ENCODE measurements at places on chromosomes 2 and 18.
A peak's percentile ranks its signal among the peaks of the same experiment; 100 is the strongest.

DNA sequence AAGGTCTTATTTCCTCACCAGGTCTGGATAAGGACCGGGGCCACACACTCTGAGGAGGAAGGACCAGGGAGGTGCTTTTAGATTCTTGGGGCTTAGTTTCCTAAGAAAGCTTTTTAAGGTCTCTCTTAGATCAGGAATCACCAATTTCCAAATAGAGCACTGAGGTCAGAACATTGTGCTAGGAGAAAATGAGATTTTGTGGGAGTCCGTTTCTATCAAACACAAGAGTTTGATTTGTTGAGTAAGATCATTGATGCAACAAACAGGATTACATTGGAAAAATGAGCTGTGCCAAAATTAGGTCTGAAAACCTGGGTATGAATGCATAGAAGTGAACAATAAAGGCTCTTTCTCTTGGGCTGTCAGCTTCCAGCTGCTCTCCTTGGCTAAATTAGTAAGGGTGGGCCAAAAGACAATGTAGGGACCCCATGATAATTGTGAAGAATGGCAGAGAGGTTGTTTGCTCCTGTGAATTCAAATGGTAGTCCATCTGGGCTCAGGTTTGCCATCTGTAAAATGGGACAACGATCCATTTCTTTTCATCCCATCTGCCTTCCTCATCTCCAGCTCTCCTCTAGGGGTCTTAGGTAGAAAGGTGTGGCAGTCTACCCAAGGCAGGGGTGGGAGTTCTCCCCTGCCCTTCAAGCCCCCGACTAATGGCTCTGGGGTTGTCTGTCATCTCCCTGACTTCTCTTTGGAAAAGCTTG, 20.0 kb downstream of the IGFBP2 start:
- no peak for DNase-seq

DNA sequence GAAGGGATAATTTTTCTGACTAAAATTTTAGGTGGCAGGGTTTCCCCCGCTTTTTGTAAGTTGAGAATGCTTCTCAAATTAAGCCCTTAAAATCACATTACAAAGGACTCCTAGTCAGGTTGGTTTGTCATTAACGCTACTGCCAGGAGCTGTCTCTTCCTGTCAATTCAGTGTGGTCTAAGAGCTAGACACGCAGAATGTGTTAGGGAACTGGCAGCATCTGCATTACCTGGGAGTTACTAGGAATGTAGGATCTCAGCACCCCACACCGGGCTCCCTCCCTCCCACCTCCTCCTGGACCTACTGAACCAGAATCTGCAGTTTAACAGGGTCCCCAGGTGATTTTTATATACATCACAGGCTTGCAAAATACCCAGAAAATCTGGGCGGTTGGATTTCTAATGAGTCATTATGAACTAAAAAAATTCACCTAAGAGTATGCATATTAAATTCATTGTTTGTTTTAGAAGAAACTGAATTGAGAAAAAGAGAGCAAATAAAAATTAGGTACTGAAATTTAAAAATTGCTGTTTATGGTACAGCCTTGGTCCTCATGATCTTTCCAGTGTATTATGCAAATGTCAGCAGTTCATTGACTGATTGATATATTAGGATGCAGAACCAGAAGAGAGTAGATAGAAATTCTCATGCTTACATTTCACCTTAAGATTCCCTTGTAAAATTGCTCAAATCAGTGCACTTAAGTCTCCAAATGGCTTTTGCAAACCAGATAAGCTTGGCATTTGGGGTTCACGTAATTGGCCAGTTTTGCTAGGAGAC, 130.9 kb upstream of the ITGA6 start:
- DNase-seq = no peak

DNA sequence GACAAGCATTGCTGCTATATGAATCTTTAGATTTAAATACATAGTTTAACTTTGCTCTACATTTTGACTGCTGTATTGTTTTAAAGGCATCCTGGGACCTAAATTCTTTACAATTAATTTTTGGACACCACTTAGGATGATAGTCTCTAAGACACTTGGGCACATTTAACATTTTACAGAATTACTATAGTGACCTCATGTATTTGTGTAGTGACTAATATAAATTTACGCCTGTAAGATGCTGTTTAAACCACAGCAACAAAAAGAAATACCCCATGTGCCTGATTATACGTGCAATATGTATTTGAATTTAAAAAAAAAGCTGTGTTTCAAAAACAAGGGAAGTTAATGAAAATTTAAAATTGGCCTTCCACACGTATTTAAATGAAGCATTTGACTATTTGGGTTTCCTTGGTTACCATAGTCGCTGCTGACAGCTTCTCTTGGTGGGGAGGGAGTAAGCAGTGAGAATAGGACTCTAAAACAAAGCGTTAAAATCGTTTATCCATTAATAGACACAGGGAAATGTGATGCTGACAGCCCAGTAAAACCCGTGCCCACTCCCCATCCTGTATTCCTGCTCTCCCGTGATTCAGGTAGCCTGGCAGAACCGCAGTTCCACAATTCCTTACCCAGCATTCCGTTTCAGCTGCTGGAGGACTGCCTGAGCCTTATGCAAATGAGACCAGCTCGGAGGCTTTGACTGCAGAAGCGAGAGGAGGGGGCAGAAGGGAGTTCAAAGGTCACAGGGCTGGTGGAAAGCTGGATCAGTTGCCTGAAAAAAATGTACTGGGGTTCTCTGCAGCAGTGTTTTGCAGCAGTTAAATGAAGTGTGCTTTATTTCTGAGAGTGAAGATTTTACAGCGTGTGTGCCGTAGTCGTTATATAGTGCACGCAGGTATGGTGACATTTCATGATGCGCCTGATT, 104.3 kb downstream of the CSRNP3 start:
- no peak for DNase-seq

- DNase-seq = no peak
Measured at GRCh38 chr2:75180476-75180875, 18.8 kb downstream of the TACR1 start.

DNA sequence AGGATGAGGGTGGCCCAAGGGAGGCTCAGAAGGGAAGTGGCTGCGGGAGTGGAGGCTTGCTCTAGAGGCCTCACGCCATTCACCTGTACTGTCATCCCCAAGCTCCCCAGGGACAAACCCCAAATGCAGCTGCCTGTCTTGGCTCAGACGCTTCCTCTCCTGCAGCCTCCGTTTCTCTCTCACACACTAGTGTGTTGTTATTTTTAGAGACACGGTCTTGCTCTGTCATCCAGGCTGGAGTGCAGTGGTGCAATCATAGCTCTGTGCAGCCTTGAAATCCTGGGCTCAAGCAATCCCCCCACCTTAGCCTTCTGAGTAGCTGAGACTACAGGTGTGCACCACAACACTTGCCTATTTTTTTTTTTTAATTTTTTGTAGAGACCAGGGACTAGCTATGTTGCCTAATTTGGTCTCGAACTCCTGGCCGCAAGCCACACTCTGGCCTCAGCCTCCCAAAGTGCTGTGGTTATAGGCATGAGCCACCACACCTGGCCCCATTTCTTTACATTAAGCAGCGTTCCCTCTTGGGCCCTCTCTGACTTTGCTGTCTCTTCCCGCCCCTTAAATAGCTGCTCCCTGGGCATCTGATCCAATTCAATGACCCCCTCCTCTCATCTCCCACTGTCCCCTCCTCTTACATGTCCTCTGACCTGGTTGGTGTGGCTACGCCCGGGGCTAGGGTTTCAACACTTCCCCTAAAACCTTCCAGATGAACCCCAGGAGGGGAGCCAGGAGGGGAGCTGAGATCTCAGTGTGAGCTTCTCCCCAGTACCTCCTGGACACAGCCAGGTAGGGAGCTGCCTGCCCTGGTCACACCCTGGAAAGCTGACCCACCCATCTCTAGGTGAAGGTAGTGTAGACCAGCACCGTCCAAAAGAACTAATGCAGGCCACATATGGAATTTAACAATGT, 24.0 kb upstream of the LOXHD1 start:
- DNase-seq = peak; percentile 18

DNA sequence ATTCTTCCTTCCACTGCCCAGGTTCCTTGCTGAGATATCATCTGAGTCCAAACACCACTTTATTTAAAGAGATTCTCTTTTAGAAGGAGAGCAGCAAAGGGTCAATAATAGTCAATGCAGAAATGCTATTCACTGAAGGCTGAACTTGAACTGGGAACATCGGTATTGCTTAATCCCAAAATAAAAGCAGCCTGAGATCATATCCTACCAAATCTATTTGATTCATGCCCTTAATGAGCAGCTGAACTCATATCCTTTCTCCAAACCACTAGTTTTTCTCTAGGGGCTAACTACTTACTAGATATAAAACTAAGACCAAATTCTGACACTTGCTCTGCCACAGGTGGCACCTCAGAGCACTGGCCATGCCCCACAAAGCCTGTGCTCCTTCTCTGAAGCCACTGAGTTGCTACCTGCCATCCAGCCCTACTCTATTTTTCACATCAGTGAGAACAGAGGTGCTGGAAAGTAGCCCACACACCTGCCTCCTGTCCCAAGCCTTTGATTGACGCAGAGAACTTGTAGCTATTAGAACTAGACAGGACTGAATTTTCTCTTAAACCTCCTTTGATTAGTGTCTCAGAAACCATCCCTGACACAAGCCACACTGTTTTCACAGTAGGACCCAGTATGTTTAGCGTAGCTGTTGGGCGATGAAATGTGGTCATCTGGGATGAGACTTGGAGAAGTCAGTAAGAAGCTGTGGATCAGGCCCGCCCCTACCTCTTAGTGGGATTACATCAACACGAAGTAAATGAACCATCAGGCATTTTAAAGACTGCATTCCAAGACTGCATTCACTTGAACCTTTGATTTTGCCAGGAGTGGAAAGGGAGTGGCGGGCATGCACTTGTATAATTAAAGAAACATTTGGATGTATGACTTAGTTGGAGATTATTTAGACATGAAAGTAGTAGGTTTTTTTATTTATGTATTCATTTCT, 124.3 kb downstream of the RBMS1 start:
- no peak for DNase-seq

DNA sequence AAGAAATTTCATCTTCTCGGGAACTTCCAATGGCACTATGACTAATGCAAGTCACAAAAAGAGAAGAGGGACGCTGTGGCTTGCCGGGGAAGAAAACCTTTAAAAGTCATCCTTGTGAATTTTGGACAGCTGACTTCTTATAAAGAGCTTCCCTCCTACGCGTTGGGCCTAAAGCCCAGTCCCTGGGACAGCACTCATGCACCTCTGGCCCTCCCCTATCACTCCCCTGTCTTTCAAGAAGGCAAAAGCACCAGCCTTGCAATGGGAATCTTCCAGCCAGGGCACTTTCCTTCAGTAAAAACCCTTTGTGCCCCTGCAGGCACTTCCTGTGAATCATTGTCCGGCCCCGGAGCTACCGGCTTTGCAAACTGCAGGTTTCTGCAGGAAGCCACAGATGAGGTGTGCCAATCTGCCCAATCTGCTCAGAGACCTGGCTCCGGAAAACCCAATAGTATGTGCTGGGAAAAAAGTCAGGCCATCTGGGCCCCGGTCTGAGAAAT, 7.1 kb downstream of the MREG start:
- DNase-seq = no peak

DNA sequence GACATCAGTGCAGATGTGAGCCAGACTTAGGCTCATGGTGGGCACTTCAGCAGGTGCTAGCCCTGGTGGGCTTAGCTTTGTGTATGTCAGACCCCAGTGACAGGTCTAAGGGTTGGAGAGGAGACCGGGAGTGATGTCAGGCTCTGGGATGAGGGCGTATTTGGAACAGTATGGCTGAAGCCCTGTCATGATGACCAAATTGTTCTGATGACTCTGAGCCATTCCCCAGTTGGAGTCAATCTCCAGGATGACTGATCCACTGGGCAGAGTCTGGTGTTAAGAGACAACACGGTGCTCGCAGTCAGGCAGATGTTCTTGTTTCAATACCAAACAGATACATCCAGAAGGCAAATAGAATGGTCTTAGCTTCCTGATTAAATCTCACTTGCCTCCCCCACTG, 241.5 kb downstream of the SOX11 start:
- no peak for DNase-seq

GRCh38 chr2:226139759-226140158, 659.9 kb downstream of the IRS1 start:
- DNase-seq = no peak

- DNase-seq = no peak
Measured at GRCh38 chr2:113211226-113212105, 37.7 kb downstream of the PSD4 start.

GRCh38 chr2:241282555-241282954, 32.9 kb downstream of the HDLBP start:
- DNase-seq = no peak

- DNase-seq = no peak
Measured at GRCh38 chr18:44597797-44598196, 82.9 kb upstream of the SETBP1 start.

DNA sequence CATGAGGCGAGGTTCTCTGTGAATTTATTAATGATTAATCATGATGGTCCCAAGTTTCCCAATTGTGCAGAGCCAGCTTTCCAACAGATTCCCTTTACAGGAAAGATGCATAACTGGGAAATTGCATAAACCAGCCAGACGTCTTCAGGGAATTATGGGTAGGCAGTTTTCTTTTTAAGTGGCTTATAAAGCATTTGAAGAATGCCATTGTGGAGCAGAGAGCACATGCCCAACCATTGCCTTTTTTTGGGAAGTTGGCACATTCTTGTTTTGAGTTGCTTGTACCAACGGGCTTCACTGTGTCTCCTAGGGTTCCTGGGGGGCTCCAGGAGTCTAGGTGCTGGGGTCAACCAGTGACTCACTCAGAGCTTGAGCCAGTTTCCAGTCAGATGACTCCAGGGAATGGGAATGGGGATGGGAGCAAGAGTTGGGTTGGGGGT, 231.7 kb upstream of the FOSL2 start:
- no peak for DNase-seq

DNA sequence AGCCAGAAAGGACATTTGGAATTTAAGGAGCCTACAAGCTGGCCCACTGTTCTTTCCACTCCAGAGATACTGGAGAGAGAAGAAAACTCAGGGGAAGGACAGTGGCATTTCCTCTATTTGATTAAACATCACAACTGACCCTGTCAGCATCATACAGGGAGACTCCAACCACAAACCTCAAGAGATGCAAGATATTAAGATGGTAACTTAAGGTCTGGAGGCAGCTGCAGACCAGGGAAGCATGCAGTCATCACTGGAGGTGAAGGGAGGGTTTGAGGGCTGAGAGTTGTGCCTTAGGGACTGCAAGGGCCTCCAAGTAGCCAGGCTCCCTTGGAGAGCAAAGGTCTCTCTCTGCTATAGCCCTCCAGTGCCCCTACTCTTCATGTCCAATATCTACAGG, 67.4 kb downstream of the RNF152 start:
- DNase-seq = no peak

DNA sequence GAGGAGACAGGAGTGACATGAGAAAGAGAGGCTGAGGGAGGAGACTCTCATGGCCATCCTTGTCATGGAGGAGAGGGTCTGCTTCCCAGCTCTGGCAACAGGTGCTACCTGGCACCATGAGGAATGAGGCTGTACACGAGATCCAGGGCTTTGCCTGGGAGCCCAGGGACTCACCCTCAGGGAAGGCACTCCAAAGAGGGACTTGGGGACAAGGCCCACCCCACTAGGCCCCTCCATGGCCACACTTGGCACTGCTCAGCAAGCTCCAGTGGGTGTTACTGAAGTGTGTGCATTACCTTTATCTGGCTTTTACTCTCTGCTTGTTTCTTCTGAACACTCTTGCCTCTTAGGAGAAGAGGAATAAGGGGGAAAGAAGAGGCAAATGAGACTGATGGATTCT, 2.7 kb downstream of the CFAP65 start:
- DNase-seq = no peak

Measured in Right ventricle myocardium inferior (tissue), 1 donor.